ENCODE measurements at places on chromosomes 6 and 20. TPM values are rescaled to one million over a fixed set of nuclear protein-coding genes. Genes with fewer than 3 reads are reported as not detected.

The RFX6 gene
- not detected for total RNA-seq

The MUCL3 gene
- total RNA-seq: not detected

The CLVS2 gene
- not detected for total RNA-seq

DNA sequence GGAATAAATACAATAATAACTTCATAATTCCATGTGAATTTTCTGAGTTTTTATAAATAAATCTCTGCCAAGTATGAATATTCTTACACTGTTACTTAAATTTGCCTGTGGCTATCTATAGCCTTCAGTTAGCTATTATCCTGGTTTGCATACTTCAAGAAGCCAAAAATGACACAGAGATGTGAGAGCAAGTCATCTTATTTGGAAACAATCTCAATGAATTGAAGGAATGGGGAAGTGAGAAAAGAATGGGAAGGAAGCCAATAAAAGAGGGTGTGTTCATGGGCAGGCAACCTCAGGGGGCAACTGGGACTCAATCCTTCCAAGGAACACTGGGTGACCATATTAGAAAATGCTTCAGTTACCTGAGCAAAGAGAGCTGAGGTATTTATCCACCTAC, 9.9 kb downstream of the HAO1 start:
- H3K4me3 ChIP-seq: no peak overlapping the region
- peaks cover 35% of the 10 kb centered on the region for H3K27me3 ChIP-seq
- DNase-seq: no peak
- no peak overlapping the region for H3K27ac ChIP-seq

- no peak overlapping the region for H3K27ac ChIP-seq
- no peak overlapping the region for H3K4me3 ChIP-seq
- no peaks in the 10 kb centered on the region for H3K4me1 ChIP-seq
- no peak for DNase-seq
- peaks cover 4% of the 10 kb centered on the region for H3K27me3 ChIP-seq
These were observed 51.6 kb upstream of the MLIP start for GRCh38 chr6:54059683-54060082.

DNA sequence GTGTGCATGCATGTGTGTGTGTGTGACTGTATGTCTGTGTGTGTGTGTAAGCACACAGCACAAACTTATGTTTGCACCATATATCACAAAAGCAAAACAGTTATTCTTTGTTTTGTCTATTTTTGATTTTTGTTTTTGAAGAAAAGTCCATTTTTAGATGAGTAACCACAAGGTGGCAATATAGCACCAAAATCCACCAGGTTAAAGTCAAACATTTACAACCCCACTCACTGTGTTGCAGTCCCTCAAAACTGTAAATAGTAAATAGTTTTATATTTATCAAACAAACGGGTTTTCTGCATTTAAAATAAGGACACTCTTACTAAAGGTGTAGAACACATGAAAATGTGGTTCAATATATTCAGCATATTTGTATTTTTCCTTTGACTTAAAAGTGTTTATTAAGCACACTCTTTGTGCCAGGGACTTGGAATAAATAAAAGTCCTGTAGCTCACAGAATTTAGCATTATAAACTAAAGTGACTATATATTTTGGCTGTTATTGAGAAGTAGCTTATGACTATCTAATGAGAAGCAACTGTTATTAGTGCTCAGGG, 118.5 kb downstream of the GFRAL start:
- no peak for DNase-seq
- no peaks in the 10 kb centered on the region for H3K27me3 ChIP-seq
- no peaks in the 10 kb centered on the region for H3K4me1 ChIP-seq
- no peak overlapping the region for H3K27ac ChIP-seq

GRCh38 chr20:38148328-38149102, 16.6 kb downstream of the TGM2 start:
- H3K27me3 ChIP-seq: peaks cover 24% of the 10 kb centered on the region
- H3K4me3 ChIP-seq: no peak overlapping the region
- no peak for DNase-seq
- no peak overlapping the region for H3K27ac ChIP-seq

GRCh38 chr6:104312851-104313250, 546.9 kb downstream of the HACE1 start:
- H3K4me1 ChIP-seq: no peaks in the 10 kb centered on the region
- no peak for DNase-seq
- H3K36me3 ChIP-seq: no peaks in the 10 kb centered on the region
- H3K4me3 ChIP-seq: no peak overlapping the region

GRCh38 chr6:84455511-84456029, 228.1 kb upstream of the CEP162 start:
- no peak overlapping the region for H3K4me3 ChIP-seq
- no peaks in the 10 kb centered on the region for H3K4me1 ChIP-seq
- DNase-seq: no peak

- no peak overlapping the region for H3K27ac ChIP-seq
- H3K4me1 ChIP-seq: peaks cover 72% of the 10 kb centered on the region
- DNase-seq: no peak
- H3K27me3 ChIP-seq: no peaks in the 10 kb centered on the region
These were observed 64.5 kb upstream of the TNFAIP3 start for GRCh38 chr6:137802408-137803182.

Measured in activated naive CD8-positive, alpha-beta T cell treated with anti-CD3 and anti-CD28 coated beads for 36 hours (primary cell).